ENCODE measurements at places on chromosomes 1 and 21.

DNA sequence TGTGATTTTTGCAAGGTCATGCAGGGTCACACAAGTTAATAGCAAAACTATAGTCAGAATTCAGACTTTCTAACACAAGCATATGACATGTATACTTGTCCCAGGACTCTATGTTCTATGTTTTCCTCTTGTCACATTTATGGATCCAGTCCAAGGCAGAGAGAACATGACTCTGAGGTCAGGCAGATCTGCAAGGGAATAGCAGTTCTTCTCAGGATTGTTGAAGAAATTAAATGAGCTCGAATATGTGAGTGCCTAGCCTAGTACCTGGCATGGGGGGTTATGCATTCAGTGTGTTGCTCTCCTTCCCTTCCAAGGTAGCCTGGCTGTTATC lies 9.5 kb upstream of the RPTN start:
- DNase-seq: no peak

- DNase-seq: no peak
These were observed 20.5 kb downstream of the FUBP1 start for GRCh38 chr1:77958391-77958790.

- DNase-seq: no peak
These were observed 434.7 kb upstream of the ADGRL4 start for GRCh38 chr1:79441238-79441637.

DNA sequence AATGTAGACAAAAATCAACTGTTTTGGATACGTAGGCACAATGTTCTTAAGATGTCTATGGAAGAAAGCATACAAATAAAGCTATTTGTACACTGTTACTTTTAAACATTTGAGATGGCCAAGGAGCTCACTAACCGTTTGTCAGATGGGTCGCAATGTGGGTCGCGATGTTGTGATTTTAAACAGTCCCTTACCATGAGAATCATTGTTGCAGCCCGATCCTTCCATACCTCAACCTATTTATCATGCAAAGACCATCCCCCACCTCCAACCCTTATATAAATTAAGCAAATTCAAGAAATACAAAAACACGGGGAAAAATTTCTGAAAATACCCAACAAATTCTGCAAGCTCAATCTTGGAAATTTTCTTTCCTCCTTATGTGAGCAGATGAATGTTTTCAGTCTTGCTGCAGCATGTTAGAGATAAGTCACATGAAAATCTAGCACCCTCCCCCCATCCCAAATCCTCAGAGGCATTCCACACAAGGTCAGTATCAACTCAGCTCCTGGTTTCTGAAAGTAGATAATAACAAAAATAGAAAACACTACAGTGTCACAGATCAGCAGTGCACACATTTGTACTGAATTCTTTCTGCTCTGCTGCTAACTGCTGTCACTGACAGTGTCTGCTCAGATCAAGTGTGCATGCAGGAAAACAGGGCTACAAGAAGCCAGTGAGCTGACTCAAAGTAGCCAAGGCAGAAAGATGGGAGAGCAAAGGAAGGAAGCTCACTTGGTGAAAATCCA lies 92.9 kb upstream of the TTC39A start:
- no peak for DNase-seq

GRCh38 chr1:77407738-77408375 lies 126.0 kb downstream of the AK5 start:
- DNase-seq: no peak

DNA sequence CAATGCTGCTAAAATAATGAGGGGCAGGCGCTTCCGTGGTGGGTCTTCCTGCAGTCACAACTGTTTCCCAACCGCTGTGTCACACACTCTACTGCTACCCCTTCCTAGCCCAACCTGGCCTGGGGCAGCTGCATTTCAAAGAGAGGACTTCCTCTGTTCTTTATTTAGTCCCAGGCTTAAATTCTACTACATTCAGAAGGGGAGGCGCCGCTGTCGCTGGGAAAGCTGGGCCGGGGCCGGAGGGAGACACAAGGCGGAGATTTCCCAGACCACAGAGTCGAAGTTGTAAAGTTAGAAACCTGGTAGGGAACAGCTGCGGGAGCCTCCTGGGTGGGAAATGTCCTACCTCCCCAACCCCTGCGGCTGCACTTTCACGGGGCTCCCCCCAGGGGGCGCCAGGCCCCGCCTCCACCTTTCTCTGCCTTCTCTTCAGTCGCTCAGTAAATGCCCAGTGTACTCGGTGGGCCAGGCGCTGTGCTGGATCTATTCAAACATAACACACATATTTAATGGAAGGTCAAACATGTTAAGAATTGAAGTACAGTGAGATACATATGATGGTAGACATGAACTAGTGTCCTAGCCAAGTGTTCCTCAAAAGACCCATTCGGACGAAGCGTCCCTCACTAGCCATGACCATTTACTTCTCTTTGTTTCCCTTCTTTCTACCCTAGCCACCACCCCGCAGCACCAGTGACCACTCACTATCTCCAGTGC lies 23.1 kb downstream of the DYRK3 start:
- peak; percentile 60 for DNase-seq

DNA sequence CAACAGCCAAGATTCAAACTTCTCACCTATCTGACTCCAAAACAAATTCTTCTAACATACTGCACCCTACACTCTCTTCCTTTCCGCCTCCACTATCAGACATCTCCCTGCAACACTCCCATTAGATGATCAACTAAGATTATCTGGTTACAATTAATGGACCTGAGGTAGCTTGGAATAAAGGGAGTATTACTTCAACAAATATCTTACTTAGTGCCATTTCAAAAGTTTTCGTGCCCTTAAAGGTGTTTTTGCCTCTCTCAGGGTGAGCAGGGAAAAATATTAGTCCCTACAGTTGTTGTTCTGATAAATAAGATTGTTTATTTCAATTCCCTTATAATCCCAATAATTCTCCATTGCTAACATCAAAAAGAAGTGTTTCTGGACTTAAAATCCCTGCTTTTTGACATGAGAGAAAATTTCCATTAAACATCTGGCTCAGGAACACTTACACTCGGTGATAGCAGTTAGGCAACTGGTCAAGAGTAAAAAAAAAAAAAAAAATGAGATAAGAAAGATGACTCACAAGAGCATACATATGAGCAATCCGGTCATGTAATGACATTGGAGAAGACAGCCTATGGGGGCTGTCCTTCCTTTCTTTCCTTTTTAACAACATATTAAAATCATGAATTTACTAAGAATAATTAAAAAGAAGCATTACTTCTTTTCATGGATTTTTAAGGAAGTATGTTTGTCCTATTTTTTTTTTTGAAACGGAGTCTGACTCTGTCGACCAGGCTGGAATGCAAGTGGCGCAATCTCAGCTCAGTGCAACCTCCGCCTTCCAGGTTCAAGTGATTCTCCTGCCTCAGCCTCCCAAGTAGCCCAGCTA lies 7.6 kb downstream of the RSBN1 start:
- DNase-seq: no peak

GRCh38 chr21:34131586-34131985 lies 58.2 kb downstream of the MRPS6 start:
- no peak for DNase-seq

- no peak for DNase-seq
These were observed 14.2 kb downstream of the S100A7A start for GRCh38 chr1:153430561-153430960.

DNA sequence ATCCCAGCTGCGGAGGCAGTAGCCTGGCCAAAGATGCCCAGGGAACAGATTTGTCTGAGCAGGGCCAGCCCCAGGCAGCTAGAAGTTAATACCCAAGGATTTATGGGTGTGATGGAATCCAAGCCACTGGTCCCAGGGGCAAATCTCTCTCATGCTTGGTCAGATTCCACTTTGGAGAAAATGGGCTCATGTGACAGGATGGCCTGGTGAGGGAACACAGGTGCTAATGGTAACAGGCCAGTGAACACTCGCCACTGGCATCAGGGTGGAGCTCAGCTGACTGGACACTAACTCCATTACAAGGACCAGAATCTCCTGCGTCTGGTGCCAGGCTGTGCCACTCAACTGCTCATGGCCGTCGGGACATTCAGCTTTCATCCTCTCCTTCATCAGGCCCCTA lies 12.0 kb downstream of the MDM4 start:
- DNase-seq: no peak

DNA sequence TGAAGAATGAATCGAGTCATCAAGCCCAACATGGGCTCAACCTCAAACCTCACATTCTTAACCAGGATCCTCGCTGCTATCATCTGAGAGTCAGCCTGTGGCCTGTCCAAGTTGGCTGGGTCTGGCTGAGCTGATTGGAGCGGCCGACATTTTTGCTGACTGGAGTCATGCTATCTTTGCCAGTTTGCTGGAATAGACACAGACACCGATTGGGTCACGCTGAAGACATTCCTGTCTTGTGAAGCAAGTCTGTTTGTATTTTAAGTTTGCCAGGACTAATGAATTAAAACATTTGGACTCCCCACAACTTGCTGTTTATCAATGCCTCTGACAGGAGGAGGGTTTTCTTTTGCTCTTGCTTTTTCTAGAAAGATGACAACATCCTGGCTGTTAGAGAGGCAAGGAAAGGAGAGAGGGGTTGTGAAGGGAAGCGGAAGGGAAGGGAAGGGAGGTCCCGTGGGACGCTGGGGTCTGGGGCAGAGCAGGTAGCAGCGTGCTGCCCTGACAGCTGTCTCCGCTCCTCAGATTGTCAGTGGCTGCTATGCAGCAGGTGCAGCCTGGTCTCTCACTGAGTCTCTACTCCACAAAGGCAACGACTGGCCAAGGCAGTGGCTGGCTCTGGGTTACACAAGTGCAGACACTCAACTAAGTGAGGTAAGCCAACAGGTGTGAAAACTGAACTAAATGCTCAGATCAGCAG lies at the start of gene MAP3K7CL:
Gene MAP3K7CL, plus strand, starts transcription at position 375 of the 700 bp plus-strand sequence. CDS start 2,701 bp downstream, outside the sequence.
- DNase-seq: no peak

DNA sequence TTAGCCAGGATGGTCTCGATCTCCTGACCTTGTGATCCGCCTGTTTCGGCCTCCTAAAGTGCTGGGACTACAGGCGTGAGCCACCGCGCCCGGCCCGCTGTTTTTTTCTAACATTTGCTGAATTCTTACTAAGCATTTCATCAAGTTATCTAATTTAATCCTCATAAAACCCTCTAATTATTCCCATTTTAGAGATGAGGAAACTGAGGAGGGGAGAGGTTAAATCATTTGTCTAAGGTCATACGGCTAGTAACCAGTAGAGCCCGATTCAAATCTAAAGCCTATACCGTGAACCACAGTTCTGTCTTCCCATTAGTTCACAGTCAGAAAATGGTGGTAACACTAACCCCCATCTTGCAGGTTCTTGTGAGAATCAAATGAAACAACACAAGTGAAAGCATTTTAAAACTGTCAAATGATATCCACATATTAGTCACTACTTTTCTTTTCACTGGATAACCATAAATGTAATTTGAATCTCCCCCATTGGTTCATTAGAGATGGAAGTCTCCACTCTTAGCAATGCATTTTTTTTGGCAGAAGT lies 10.6 kb downstream of the HEYL start:
- DNase-seq: no peak

- DNase-seq: no peak
These were observed 383.0 kb upstream of the PTBP2 start for GRCh38 chr1:96338622-96339021.

DNA sequence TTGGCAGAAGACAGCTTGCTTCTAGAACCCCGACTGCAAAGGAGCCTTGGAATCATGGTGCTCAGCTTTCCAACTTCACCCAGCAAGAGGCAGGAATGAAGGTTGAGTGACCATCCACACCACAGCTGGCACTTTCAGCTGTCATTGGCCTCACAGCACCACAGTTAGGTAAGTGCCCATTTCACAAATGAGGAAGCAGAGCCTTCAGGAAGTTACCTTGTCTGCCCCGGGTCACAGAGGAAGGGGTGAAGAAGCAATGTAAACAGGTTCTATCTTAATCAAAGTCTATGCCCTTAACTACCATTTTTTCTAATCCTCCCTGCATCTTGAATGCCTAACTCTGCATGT lies 156.0 kb downstream of the GLUL start:
- no peak for DNase-seq

GRCh38 chr1:5464366-5464765 lies 527.9 kb downstream of the NPHP4 start:
- no peak for DNase-seq

All from CD4-positive, alpha-beta T cell treated with Interleukin-12 subunit alpha and Interleukin-12 subunit beta, for 1 hour (primary cell).